RKO (cell line): ENCODE measurements at places on chromosomes 5 and 9.
A peak's percentile ranks its signal among the peaks of the same experiment; 100 is the strongest.

- DNase-seq, result no peak
Observed at GRCh38 chr5:4991925-4992324, 148.2 kb upstream of the ADAMTS16 start.

DNA sequence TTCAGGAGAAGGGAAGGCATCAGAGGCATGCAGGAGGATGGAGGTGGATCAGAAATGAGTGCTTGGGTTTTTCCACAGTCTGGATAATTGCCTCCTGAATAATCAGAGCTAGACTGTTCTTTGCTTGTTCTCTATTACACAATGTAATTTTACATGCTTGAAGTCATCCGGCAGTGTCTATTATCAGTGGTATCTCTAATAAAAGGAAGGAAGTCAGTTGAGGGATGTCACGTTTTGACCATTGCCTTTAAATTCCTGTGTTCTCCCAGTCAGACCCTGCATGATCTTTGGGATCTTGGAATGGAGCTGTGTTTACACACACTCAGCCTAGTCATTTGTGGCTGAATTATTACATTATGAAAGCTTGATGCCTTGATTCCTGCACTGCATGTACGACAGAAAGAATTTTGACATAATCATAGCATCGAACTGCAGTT lies 91.0 kb downstream of the PDE8B start:
- no peak for DNase-seq

DNA sequence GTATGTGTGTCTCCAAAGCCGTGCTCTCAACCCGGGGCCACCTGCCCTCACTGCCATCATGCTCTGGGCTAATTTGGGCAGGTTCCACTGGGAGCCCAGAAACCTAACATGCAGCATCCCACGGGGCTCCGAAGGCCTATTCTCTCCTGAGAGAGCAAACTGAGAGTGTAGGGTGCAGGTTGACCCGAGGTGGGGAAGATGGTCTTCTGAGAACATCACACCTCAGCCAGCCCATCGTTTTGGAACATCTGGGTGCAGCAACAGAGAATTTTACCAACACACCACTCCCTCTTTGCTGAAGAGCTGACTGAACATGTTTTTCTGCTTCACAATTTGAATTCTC lies 294.6 kb upstream of the TUT7 start:
- DNase-seq, result no peak

DNA sequence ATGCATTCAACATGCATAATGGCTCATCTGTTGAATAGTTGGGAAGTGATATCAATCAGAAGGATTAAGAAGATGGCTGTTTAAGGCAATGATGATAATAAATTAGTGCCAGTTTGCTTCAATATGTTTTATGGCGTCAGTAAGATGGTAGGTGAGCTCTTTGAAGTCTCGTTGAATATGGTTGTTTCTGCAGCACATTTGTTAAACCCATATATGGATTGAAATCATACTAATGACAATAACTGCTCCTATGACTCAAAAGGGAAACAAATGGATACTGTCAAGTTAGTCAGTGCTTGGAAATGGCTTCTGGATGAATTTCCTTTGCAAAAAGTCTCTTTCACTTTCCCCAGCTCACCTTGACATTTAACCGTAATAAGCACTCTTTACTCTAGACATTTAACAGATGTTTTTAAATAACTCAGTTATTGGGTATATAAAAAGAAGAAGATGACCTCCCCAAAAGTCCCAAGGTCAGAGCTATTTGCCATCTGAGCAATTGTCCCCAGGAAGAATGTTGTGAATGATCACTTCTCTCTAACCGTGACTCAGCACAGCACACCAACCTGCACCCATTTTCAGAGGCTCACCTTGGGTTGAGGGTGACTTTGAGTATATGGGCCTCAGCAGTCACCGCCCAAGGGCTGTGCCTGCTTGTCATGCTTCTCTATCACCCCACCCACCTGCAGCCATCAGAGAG lies 133.4 kb downstream of the GRIA1 start:
- DNase-seq, result peak; percentile 20

- no peak for DNase-seq
Observed at GRCh38 chr5:25955337-25955736, 1083.0 kb downstream of the CDH9 start.

DNA sequence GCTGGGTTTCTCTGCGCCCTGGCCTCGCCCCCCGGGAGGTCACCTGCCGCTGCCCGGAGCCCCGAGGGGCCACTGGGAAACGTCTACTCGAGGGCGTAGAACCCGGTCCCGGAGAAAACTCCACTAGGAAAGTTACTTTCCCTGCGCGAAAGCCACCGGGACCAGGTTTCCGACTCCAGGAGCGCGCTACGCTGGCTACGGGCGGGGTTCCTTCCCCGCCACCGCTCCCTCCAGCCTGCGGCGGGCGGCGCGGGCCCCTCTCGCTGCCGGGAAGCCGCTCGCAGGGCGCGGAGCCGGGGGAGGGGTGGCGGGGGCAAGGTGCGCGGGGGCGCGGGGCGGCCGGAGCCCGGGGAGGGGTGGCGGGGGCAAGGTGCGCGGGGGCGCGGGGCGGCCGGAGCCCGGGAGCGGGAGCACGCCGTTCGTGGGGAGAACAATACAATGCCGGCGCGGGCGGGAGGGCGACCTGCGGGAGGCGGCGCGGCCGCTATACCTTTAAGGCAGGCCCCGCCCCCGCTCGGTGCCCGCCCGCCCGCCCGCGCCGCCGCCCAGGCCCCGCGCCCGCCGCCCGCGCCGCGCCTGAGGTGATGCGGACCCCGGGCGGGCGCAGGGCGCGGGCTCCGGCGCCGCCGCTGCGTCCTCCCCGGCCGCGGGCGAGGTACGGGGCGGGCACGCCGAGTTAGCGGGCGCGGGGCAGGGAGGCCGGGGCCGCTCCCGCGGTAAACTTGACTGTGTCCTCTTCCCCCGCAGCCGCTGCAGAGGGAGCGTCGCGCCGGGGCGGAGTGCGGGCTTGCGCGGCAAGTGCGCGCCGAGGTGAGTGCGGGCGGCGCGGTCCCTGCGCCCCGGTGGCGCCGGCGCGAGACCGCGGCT lies 278.1 kb downstream of the AOPEP start:
- peak; percentile 36 for DNase-seq

DNA sequence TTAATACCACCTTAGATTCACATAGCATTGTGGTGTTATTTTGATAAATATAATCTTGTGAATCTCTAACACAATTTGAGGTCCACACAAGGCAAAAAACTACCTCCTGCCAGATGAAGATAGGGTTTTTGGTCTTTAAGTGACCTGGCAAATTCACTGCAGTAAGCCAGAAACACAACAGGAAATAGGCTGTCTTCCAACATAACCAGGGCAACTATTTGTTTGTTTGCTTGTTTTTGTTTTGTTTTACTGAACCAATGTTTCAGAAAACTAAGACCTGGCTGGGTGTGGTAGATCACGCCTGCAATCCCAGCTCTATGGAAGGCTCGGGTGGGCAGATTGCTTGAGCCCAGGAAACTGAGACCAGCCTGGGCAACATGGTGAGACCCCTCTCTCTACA lies 95.5 kb downstream of the USP20 start:
- DNase-seq, result no peak

- no peak for DNase-seq
Observed at GRCh38 chr5:61277190-61277589, 54.9 kb upstream of the ZSWIM6 start.

- DNase-seq, result no peak
Observed at GRCh38 chr5:82257247-82257646, 20.9 kb downstream of the RPS23 start.

GRCh38 chr5:9466697-9467096 lies 79.2 kb downstream of the SEMA5A start:
- no peak for DNase-seq

- no peak for DNase-seq
Observed at GRCh38 chr5:143139585-143139984, 263.9 kb downstream of the NR3C1 start.

- no peak for DNase-seq
Observed at GRCh38 chr5:8376478-8376877, 507.5 kb downstream of the MTRR start.

DNA sequence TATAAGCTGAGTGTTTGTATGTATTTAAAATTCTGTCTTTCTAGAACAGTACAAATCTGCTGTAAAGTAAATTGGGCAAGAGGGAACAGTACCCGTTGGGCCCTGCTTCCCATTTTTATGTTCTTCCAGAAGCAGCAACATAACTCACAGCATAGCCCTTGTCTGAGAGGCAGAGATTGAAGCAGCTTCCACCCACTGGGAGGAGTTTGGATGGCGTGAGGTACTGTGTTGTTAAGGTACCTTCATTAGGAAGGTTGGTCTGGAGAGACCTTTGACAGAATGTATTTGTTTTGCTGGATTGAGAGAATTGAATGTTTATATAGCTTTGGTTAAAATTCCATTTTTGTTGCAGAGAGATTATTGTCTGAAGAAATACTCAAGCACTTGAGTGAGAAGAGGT lies 24.8 kb downstream of the RAI14 start:
- no peak for DNase-seq

- DNase-seq, result peak; percentile 68
Observed at GRCh38 chr9:99266255-99267023, 44.4 kb downstream of the SEC61B start.

DNA sequence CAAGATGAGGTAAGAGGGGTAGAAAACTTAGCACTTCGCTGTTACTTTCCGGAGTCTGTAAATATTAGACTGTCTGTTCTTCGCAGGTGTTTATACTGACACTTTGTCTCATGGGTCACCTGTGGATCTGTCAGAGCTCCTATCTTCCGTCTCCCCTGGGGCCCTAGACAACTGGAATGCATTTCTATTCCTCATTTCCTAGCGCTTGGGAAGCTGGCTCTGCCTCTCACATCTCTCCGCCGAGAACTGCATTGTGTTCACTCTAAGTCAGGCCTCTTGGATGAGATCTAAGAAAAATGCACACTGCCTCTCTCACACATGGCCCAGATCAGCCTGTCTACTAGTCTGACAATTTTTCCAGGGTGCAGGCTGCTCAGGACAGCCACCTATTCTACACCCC lies 39.5 kb downstream of the PCA3 start:
- DNase-seq, result no peak

- DNase-seq, result no peak
Observed at GRCh38 chr9:115597330-115597895, 479.5 kb upstream of the TNC start.
